ENCODE measurements at places on chromosomes 5 and 9. TPM values are rescaled to one million over a fixed set of nuclear protein-coding genes. Genes with fewer than 3 reads are reported as not detected.

- H3K27me3 ChIP-seq = no peaks in the 10 kb centered on the region
- H3K4me1 ChIP-seq = no peaks in the 10 kb centered on the region
- H3K27ac ChIP-seq = no peak overlapping the region
- no peak overlapping the region for H3K4me3 ChIP-seq
- no peak for DNase-seq
Observed at GRCh38 chr5:133222040-133222439, 170.2 kb downstream of the HSPA4 start.

GRCh38 chr5:150272531-150272930, 17.0 kb downstream of the CAMK2A start:
- no peak overlapping the region for H3K4me3 ChIP-seq
- H3K36me3 ChIP-seq = no peaks in the 10 kb centered on the region
- no peak overlapping the region for H3K27ac ChIP-seq
- no peaks in the 10 kb centered on the region for H3K4me1 ChIP-seq

DNA sequence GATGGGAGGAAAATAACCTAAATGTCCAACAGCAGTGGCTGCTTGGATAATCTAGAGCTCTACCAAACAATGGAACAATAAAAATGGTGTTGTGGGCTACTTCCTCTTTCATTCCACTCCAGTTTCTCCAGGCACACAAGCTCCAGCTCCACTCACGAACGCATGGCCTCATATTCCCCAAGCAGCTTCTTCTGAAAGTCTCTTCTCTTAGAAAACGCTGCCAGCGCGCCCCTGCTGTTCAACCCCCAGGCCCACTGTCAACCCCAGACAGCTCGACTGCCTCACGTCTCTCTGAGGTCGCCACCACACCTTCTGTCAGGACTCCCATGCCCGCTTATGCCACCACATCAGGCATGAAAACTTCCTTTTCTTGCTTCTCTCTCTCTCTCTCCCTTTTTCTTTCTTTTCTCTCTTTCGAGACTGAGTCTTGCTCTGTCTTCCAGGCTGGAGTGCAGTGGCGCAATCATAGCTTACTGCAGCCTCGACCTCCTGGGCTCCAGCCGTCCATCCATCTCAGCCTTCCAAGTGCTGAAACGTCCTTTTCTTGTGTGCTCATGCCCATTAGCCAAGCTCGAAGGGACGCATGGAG, 16.2 kb downstream of the OR2V2 start:
- H3K27me3 ChIP-seq = no peaks in the 10 kb centered on the region
- H3K27ac ChIP-seq = no peak overlapping the region

DNA sequence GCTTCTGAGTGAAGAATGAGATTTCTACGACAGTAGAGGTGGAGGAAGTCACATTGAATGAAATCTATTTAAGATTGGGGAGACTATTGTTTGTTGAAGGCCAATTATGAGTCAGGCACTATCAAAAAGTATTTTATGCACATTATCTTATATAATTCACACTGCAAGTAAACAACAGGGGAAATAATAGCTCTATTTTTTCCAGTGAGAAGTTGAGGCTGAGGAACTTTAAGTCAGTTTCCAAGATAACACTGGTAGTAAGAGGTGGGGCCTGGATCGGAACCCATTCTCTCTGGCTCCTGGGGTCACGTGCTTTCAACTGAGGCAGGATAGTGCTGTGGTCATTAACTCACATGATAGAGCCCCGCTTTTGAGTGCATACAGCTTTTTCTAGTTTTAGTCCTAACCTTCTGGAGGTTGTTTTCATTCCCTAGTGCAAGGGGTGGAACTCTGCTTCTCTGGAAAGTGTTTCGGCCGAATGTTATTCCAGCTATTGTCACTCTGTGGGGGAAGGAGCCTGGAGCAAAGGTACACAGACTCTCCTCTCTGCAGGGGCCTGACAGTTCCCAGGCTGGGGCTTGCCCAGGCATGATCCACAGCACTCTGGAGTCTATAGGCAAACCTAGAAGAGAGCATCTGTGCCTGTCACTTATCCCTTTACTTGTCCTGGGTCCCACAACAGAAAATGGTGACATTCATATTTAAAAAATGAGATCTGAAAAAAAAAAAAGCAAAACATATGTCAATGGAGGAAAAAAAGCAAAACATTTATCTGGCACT, 352.4 kb upstream of the ACTBL2 start:
- peaks cover 11% of the 10 kb centered on the region for H3K4me1 ChIP-seq
- DNase-seq = peak; percentile 46
- H3K4me3 ChIP-seq = no peak overlapping the region
- H3K27me3 ChIP-seq = no peaks in the 10 kb centered on the region

DNA sequence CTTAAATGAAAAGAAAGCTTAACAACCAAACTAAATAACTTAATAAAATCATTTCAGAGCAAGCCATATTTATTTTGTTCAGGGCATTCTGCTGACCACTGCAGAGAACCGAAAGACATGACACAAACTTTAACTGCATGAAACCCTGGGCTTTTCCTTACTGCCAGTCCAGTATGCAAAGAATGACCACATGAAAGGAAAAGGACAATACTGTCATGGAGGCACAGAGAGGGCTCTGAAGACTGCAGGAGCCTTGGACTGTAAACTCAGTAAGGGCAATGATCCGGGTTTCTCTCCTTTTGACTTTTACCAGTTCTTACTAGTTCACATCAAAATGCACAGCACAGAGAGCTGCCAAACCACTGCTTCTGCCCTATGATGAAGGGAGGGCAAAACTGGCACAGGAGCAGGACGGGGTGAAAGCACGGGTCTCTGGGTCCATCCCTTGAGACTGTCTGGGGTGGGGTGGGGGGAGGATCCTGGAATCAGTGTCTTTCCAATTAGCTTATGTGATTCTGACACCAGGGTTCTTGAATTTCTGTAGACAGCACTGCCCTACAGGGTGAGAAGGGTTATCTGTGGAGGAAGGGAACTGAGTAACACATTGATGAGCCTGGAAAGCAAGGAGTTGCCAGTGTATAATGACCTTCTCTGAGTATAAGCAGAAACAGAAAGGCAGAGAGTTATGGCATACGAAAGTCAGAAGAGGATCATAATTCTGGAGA, 44.7 kb downstream of the RNF130 start:
- no peak overlapping the region for H3K4me3 ChIP-seq
- H3K4me1 ChIP-seq = peaks cover 17% of the 10 kb centered on the region
- DNase-seq = no peak
- H3K36me3 ChIP-seq = no peaks in the 10 kb centered on the region
- H3K27me3 ChIP-seq = no peaks in the 10 kb centered on the region

DNA sequence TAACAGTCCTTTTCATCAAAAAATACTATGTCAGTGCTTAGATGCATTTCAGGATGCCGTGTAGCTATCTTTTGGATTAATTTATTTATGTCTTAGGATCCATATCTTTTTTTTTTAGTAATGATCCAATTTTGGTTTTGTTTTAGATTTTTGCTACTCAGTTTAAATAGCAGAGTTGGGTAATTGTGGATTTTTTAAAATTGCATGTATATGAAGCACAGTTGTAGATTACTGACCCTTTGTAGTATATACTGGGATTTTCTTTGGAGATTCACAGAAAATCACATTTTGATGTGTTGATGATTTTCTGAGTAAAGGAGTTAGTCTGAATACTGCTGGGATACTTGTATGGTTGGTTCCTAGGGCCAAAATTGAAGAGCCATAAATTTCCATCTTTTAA, 111.8 kb downstream of the NIPBL start:
- H3K27me3 ChIP-seq = no peaks in the 10 kb centered on the region
- H3K4me1 ChIP-seq = no peaks in the 10 kb centered on the region
- DNase-seq = no peak
- H3K27ac ChIP-seq = no peak overlapping the region
- peaks cover 4% of the 10 kb centered on the region for H3K36me3 ChIP-seq

DNA sequence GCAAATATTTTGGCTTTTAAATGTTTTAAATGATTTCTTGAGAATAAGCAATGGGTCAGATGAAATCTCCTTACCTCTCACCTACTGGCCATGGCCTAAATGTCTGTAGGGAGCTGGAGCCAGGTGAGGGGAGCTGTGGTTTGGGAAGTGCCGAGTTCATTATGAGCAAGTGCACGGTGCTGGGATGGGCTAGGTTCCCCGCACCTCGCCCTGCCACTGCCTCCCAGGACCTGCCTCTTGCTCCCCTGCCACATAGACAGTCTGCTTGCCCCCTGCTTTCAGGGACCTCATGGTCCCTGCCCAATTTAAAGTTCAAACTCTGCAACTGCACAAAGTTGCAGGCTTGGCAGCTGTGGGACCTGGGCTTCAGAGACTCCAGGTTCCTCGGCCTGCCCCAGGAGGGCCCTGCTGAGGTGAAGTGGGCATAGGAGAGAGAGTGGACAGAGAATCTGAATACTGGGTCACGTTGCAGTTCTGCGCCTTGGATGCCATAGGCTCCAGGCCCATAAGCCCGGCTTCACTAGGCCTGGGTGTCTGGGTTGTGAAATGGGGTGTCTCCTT, 5.4 kb downstream of the OR13J1 start:
- no peaks in the 10 kb centered on the region for H3K36me3 ChIP-seq
- no peak overlapping the region for H3K4me3 ChIP-seq
- DNase-seq = no peak
- no peaks in the 10 kb centered on the region for H3K27me3 ChIP-seq
- H3K4me1 ChIP-seq = no peaks in the 10 kb centered on the region
- no peak overlapping the region for H3K27ac ChIP-seq

DNA sequence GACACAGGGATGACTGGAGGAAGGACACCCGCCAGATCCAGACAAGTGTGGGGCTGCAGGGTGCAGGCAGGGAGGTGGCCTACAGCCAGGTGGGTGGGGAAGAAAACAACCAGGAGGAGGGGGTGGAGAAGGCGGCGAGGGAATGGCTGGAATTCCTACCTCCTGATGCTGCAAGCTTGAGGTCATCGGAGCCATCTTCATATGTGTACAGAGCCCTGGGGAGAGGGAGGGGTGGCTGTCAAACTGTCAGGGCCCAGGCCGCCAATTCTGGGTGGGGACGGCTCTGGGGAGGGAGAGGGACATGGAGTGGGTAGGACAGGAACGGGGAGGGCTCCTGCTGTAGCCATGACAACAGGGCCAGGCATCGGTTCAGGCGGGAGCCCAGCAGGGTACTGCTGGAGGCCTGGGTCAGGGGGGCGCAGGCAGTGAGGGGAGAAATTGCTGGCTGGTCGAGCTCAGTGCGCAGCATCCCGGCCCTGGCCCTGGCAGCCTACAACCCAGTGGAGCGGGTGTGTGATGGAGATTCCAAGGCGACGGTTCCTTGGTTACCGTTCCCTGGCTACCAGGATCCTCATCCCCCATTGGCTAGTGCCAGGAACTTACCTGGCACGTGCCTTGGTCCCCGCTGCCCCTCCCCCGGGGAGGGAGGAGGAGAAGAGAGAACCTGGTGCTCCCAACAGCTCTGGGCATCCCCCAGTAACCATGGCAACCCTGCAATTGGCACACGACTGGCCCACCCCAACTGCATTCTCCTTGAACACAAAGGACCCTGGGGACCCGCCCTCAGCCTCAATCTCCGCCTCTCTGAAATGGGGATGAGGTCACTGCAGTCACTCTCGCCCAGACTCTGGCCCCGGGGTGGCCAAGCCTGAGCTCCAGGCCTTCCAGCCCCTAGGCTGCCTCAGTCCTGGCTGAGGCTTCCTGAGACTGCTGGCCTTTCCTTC, 4.5 kb downstream of the DBN1 start:
- peaks cover 25% of the 10 kb centered on the region for H3K4me1 ChIP-seq
- H3K27me3 ChIP-seq = no peaks in the 10 kb centered on the region
- DNase-seq = no peak
- peak overlapping the region; percentile 5 for H3K27ac ChIP-seq
- no peak overlapping the region for H3K4me3 ChIP-seq

- peak within 1 kb of the TSS; percentile 61 for H3K4me3 ChIP-seq
- no peaks in the 10 kb centered on the region for H3K36me3 ChIP-seq
- DNase-seq = peak; percentile 38
Observed at GRCh38 chr9:12774861-12775678, at the start of gene LURAP1L. LURAP1L (plus strand) TSS chr9:12775020; CDS start chr9:12775716, 696 bp downstream.

DNA sequence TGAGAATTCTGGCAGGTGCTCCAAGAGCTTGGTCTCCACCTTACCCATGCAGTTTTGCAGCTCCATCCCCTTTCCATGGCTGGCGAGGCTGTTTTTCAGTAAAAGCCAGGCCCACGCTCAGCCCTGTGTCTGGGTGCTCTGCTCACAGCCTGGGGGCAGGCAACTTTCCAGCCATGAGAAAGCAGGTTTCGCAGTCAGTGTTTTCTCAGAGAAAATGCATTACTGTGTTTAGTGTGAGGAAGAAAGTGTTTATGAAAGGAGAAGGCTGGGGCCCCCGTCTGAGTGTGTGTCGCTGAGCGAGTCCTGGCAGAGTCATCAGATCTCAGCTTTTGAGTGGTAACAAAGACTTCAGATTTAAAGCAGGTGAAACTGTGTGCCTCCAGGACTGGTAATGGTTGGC, 248.1 kb downstream of the IRX1 start:
- H3K27me3 ChIP-seq = no peaks in the 10 kb centered on the region
- H3K4me3 ChIP-seq = no peak overlapping the region
- H3K36me3 ChIP-seq = no peaks in the 10 kb centered on the region
- peak; percentile 64 for DNase-seq

- no peak overlapping the region for H3K4me3 ChIP-seq
- DNase-seq = no peak
- H3K4me1 ChIP-seq = no peaks in the 10 kb centered on the region
- no peaks in the 10 kb centered on the region for H3K36me3 ChIP-seq
Observed at GRCh38 chr5:74156728-74157383, 483.7 kb downstream of the ENC1 start.

GRCh38 chr9:89873801-89874200, 269.0 kb downstream of the GADD45G start:
- no peak overlapping the region for H3K4me3 ChIP-seq
- no peaks in the 10 kb centered on the region for H3K27me3 ChIP-seq
- H3K4me1 ChIP-seq = peaks cover 6% of the 10 kb centered on the region
- no peak for DNase-seq

GRCh38 chr5:148237785-148238417, 424 bp upstream of the MARCOL start:
- H3K27ac ChIP-seq = no peak overlapping the region
- H3K27me3 ChIP-seq = no peaks in the 10 kb centered on the region
- DNase-seq = no peak
- no peak overlapping the region for H3K4me3 ChIP-seq
- H3K36me3 ChIP-seq = no peaks in the 10 kb centered on the region

ARHGEF39 gene
- total RNA-seq = not detected

GARIN3 gene
- not detected for total RNA-seq

SLC36A2 gene
- not detected for total RNA-seq

TMC1 gene
- 0.11 TPM for total RNA-seq

TRIP13 gene
- 1.3 TPM for total RNA-seq

MARCOL gene
- total RNA-seq = not detected

KCTD16 gene
- 0.68 TPM for total RNA-seq

All from thyroid gland (tissue), 4 donors.